ENCODE measurements at places on chromosomes 6 and 20.

- DNase-seq, result no peak
Observed at GRCh38 chr6:75219263-75219662, 13.4 kb upstream of the COL12A1 start.

- DNase-seq, result no peak
Observed at GRCh38 chr20:11331096-11331495, 586.6 kb upstream of the BTBD3 start.

GRCh38 chr6:11111769-11112437, 378 bp upstream of the ERVFRD-1 start:
- DNase-seq, result no peak

DNA sequence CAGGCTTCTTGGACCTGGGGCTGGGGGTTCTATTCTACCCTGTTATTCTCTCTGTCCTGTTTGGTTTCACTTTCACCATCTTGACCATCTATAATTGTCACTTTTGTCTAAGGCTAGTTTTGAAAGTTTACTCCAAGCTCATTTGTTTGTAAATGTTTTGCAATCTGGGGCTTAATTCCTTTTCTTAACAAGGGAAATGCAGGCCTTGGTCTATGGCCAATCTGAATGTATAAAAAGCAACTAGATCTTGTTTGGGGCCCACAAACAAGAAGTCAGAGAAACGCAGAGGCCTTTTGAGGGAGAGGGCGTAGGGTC, 86.3 kb upstream of the PREP start:
- DNase-seq, result no peak

DNA sequence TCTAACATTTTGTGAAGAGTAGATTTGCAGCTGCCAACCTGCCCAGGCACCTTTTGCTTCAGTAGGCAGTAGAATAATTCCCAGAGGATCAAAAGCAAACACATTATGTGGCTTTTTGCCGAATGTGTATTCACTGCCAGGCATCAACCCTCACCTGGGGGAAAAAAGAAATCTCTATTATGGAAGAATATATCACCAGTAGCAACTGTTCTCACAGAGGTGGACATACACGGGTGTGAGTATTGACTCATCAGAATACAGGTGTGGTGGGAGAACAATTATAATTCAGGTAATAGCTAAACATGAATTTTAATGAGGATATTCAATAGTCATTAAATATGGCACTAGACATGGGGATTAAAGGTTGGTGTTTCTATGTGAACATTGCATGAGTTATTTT, 910.7 kb downstream of the TFAP2A start:
- no peak for DNase-seq
